ENCODE measurements at places on chromosomes 12 and 14. TPM values are rescaled to one million over a fixed set of nuclear protein-coding genes. Genes with fewer than 3 reads are reported as not detected.

Gene ACSM4
- not detected for total RNA-seq

Gene DBX2
- not detected for total RNA-seq

Gene SOAT2
- not detected for total RNA-seq

Gene NTN4
- 0.20 TPM for total RNA-seq

Gene KRT8
- total RNA-seq: 0.33 TPM

Gene SERPINA3
- total RNA-seq: not detected

Gene POTEG
- not detected for total RNA-seq

Gene AQP6
- not detected for total RNA-seq

DNA sequence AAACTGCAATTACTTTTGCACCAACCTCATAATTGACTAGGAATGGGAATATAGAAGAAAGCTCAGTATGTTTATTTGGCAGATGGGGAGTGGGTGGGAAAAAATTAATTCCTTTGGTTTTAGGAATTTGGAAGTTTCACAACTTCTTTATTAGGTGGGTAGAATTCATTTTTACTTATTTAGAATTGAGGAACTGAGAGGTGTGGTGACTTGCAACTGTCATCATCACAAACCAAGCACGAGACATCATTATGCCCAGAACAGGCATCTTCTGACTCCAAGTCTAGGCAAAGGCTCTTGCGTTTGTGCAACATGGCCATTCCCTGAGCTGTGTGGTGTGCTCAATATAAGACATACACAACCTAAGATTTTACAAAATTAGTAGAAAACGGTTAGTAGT is 380.0 kb downstream of the ATP23 start:
- H3K27me3 ChIP-seq: peaks cover 4% of the 10 kb centered on the region
- H3K4me3 ChIP-seq: no peak overlapping the region
- DNase-seq: no peak
- H3K4me1 ChIP-seq: no peaks in the 10 kb centered on the region
- no peak overlapping the region for H3K27ac ChIP-seq

DNA sequence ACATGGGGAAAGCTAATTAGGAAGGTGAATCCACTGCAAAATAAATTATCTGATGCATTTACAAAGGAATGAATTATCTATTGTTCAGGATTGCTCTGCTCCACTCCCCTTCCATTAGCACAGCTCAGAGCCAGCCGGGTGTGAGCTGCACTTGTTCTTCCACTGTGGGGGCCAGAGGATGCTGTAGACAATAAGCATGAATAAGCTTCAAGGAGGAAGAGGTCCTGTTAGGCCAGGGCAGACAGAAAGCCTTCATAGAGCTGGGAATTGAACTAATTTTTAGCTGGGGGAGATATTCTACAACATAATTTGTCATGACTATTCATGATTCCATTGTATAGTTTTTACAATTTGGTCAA is 137.6 kb upstream of the MAX start:
- peaks cover 6% of the 10 kb centered on the region for H3K36me3 ChIP-seq
- H3K27ac ChIP-seq: no peak overlapping the region
- H3K27me3 ChIP-seq: no peaks in the 10 kb centered on the region
- no peak for DNase-seq

GRCh38 chr14:48983351-48983888 is 602.8 kb downstream of the RPS29 start:
- H3K4me3 ChIP-seq: no peak overlapping the region
- H3K27me3 ChIP-seq: no peaks in the 10 kb centered on the region
- no peaks in the 10 kb centered on the region for H3K36me3 ChIP-seq
- DNase-seq: no peak
- H3K4me1 ChIP-seq: no peaks in the 10 kb centered on the region
- no peak overlapping the region for H3K27ac ChIP-seq

DNA sequence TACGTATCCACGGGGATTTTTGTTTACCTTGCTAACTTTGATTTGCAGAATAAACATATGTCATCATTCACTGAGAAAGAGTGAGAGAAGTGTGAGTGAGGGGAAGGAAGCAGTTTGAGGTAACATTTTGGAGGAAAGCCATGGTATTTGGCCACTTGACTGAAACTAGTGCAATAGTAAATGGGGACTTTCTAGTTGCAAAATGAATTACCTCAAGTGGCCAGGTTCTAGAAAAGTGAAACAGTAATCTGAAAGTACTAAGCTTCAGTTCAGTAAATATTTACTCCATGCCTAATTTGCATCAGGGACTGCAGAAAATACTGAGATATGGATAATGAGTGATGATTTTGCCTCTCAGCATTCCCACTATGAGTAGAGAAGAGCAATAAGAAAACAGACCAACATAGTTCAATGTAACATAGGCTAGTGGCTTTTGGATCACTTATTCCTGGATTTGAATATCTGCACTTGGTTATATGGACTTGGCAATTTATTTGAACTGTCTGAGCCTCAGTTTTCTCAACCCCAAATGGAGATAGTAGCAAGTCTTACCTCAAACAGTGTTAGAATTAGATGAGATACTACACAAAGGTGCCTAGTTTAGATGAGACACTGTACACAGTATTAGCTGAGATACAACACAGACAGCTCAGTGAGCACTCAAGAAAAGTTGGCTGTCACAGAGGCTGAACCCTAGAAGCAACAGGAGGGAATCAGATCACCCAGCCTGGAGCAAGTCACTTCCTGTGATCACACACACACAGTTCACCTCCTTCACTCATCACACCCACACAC is 439.1 kb downstream of the NPAS3 start:
- H3K27me3 ChIP-seq: no peaks in the 10 kb centered on the region
- H3K27ac ChIP-seq: no peak overlapping the region
- H3K36me3 ChIP-seq: no peaks in the 10 kb centered on the region
- no peaks in the 10 kb centered on the region for H3K4me1 ChIP-seq
- no peak overlapping the region for H3K4me3 ChIP-seq

- no peak overlapping the region for H3K4me3 ChIP-seq
- no peaks in the 10 kb centered on the region for H3K36me3 ChIP-seq
- no peaks in the 10 kb centered on the region for H3K27me3 ChIP-seq
- no peak overlapping the region for H3K27ac ChIP-seq
Observed at GRCh38 chr14:37546621-37547447, 48.2 kb downstream of the FOXA1 start.

- no peak overlapping the region for H3K27ac ChIP-seq
- no peaks in the 10 kb centered on the region for H3K36me3 ChIP-seq
- no peak for DNase-seq
- no peaks in the 10 kb centered on the region for H3K4me1 ChIP-seq
Observed at GRCh38 chr12:10033783-10034545, 3.5 kb downstream of the CLEC9A start.

GRCh38 chr12:120999191-121000120 is 16.8 kb downstream of the C12orf43 start:
- DNase-seq: no peak
- H3K27me3 ChIP-seq: peaks cover 12% of the 10 kb centered on the region
- no peaks in the 10 kb centered on the region for H3K4me1 ChIP-seq
- no peak overlapping the region for H3K27ac ChIP-seq
- H3K36me3 ChIP-seq: peaks cover 26% of the 10 kb centered on the region

DNA sequence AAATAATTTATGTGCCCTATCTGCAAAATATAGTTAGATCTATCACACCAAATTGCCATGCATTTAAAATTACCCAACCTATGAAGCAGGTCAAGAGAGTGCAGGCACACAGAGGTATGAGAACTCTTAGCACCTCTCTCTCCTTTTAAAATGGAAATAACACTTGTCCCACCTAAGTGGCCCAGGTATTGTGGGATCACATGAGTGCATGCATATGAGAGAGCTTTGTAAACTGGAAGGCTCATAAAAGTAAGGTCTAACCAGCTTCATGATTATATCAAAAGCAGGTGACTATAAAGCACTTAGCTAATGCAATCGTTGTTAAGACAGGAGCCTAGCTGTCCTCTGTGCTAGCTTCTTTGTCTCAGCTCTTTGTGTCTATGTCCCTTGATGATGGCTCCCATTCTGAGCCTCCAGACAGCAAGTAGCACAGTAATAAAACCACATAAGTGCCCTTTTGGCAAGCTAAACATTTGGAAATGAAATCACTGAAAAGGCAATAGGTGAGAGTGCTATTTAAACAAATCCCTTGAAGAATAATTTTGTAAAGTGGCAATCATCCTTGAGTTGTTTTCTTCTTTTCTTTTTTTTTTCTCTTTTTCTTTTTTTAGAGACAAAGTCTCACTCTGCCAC is 219.0 kb downstream of the NTF3 start:
- no peaks in the 10 kb centered on the region for H3K4me1 ChIP-seq
- H3K27ac ChIP-seq: no peak overlapping the region
- H3K27me3 ChIP-seq: peaks cover 6% of the 10 kb centered on the region
- H3K4me3 ChIP-seq: no peak overlapping the region
- DNase-seq: no peak

- H3K4me3 ChIP-seq: no peak overlapping the region
- no peak for DNase-seq
- H3K27me3 ChIP-seq: peaks cover 8% of the 10 kb centered on the region
- no peak overlapping the region for H3K27ac ChIP-seq
- no peaks in the 10 kb centered on the region for H3K4me1 ChIP-seq
Observed at GRCh38 chr14:100660498-100660881, 66.2 kb upstream of the DLK1 start.

DNA sequence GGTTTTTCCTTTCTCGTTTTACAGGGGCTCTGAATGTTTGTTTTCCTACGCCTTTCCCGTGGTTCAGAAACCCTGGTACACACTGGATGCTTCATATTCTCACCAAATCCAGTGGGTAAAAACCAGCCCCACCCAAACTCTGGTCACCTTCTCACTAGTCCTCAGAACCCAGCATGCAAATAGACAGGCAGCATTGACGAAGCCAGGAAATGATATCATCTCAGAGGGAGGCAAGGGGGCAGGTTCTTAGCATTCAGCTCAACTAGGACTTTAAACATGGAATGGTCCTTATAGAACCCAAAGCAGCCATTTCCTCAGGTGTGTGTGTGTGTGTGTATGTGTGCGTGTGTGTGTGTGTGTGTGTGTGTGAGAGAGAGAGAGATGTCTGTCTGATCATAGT is 142.0 kb downstream of the KCNK10 start:
- no peak for DNase-seq
- H3K27me3 ChIP-seq: no peaks in the 10 kb centered on the region
- peaks cover 24% of the 10 kb centered on the region for H3K4me1 ChIP-seq
- no peaks in the 10 kb centered on the region for H3K36me3 ChIP-seq

DNA sequence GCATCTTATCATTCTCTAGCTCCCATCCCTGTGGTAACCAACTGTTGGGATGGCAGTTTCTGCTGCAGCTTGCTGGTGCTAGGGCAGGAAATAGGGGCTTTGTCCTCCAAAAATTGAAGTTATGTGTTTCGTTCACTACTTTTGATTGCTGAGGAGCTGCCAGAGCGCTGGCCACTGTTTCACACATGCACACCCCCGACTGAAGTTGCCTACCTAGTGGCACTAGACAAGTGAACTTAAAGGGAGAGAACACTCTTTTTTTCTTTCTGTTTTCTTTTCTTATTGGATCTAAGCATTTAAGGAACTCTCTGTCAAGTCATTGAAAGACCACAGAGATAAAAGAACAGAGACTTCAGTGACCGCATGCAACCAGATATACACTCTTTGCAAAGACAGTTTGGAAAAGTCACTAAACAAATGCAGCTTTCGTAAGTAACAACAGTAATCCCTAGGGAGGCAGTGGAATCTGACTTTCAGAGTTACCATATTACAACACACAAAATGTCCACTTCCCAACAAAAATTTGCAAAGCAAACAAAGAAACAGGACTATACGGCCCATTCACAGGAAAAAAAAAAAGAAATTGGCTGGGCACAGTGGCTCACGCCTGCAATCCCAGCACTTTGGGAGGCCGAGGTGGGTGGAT is 12.0 kb downstream of the TFCP2 start:
- no peak for DNase-seq
- no peak overlapping the region for H3K4me3 ChIP-seq
- H3K27me3 ChIP-seq: no peaks in the 10 kb centered on the region
- peaks cover 4% of the 10 kb centered on the region for H3K4me1 ChIP-seq
- H3K36me3 ChIP-seq: peaks cover 20% of the 10 kb centered on the region

GRCh38 chr12:100715976-100716944 is 78.3 kb upstream of the ANO4 start:
- H3K36me3 ChIP-seq: no peaks in the 10 kb centered on the region
- no peak for DNase-seq
- peaks cover 4% of the 10 kb centered on the region for H3K4me1 ChIP-seq
- H3K27ac ChIP-seq: no peak overlapping the region

DNA sequence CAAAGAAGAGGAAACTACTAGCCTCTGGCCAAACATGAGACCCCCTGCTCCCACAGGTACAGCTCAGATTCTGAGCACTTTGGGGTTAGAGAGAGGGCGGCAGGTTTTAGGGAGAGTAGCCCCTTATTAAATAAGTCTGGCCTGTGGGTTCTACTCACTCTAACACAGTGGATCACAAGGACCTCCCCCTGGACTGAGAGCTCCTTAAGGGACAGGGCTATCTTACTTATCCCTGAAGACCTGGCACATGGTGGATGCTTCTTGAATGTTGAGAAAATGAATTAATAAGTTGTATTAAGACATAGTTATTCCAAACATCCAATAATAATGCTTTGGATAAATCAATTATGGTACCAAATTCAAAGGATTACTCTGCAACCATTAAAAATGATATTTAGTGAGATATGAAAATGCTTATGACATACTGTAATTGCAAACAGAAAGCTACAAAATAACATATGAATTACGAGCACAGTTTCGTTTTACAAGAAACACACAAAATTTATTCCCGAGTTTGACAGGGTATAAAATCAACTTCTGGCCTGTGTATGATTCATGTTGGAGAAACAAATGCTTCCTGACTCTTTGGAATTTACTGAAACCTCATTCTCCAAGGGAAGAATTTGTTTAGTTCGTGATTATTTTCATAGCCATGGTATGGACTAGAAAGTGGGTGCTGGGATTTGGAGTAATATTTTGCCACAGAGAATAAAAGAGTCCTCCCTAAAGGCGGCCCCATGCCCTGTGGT is 59.3 kb upstream of the BDKRB2 start:
- no peak overlapping the region for H3K27ac ChIP-seq
- DNase-seq: no peak
- H3K4me3 ChIP-seq: no peak overlapping the region
- H3K27me3 ChIP-seq: peaks cover 10% of the 10 kb centered on the region
- no peaks in the 10 kb centered on the region for H3K4me1 ChIP-seq

DNA sequence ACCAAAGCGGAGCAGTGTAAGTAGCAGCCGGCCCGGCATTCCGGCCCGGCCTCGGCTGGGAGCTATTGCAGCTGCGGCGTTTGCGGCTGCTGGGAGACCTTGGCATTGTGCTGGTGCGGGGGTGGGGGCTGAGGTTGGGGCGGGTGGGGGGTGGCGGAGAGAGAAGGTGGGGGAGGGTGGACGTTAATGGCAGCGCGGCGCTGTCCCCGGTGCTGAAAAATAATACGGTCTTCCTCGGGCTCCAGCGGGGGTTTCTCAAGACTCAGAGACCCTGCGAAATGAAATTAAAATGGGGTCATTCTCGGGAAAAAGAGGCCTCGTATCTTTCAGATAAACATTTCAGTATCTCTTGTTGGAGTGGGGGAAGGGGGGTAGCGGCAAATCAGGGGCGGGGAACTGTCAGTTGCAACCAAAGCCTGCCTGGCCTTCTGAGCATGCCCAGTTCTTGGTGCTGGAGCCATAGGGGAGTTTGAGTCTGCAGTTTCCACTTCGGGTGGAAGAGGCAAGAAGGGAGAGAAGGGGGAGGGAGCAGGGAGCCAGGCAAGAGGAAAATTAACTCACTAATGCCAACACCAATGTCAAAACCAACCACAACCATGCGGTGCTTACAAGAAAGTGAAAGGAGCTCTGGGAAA is 414 bp downstream of the UNC79 start:
- peaks cover 1% of the 10 kb centered on the region for H3K36me3 ChIP-seq
- H3K27me3 ChIP-seq: peaks cover 40% of the 10 kb centered on the region
- no peak overlapping the region for H3K4me3 ChIP-seq
- peaks cover 4% of the 10 kb centered on the region for H3K4me1 ChIP-seq
- no peak for DNase-seq

Data from activated B cell treated with CpG ODN at 0.5 μM for 24 hours (primary cell).